GM12865 (cell line): ENCODE measurements at places on chromosomes 7 and 10.

DNA sequence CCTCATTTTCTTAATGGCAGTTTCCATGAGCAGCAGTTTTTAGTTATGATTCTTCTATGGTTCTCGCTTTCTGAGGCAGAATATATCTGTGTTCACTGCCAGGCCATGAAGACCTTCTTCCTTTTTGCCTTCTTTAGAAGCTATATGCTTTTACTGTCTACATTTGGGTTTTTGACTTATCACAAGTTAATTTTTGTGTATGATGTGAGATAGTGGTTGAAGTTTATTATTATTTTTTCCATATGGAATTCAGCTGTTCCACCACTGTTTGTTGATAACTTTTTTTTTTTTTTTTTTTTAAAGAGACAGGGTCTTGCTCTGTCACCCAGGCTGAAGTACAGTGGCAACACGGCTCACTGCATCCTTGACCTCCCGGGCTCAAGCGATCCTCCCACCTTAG lies 44.5 kb downstream of the INPP5A start:
- DNase-seq: no peak

GRCh38 chr7:98125759-98126158 lies 19.1 kb downstream of the LMTK2 start:
- no peak for DNase-seq

DNA sequence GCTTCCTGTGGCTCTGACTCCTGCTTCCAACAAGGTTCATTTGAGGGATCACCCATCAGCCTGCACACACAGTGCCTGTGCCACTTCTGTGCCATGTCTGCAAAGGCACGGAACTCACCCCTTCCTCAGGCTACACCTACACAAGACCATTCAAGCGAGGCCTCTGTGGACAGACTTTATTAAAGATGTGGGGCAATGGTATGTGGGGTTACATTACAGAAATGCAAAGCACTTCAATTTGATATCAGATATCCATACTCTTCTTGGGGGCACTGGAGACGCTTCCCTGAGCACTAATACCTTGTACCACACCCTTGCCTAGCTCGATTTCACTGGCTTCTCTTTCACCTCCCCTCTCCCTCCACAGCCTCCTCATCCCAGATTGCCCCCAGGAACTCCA lies 84.4 kb upstream of the FGL2 start:
- no peak for DNase-seq

DNA sequence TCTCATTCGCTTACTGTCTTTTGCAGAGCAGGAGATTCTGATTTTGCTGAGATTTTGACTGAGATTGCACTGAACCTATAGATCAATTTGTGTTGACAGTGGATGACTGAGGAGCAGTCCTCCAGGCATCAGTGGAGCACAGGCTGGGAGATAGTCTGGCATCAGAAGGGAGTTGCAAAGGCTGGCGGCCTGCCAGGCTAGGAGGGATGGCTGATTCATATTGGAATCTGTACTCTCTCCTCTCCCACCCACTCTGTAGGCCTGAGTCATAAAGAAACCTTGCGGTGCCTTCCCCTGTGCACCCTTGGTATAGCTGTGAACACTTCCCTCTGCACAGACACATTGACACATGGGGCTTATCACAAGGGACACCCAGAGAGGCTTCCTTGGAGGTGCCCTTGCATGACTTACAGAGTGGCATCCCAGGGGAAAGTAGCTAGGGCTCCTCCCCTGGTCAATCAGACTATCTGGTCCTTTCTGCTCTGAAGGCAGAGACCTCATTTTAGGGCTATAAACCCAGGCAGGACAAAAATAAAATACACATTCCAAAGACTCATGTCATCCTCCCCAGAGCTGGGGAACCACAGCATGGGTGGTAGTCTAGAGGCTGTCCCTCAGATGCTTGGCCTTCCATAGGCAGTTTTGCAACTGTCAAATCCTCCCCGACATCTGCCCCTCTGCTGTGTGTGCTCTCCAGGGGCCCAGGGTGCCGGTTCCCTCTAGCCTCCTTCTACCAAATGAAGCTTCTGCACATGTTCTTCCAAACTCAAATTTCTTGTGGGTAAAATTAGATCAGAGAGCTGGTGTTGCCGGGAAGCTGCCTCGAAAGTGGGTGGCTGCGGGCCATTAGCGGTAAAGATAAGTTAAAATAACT lies 37.4 kb upstream of the EEPD1 start:
- DNase-seq: peak; percentile 87

GRCh38 chr7:131595699-131596098 lies 39.3 kb upstream of the PODXL start:
- no peak for DNase-seq

DNA sequence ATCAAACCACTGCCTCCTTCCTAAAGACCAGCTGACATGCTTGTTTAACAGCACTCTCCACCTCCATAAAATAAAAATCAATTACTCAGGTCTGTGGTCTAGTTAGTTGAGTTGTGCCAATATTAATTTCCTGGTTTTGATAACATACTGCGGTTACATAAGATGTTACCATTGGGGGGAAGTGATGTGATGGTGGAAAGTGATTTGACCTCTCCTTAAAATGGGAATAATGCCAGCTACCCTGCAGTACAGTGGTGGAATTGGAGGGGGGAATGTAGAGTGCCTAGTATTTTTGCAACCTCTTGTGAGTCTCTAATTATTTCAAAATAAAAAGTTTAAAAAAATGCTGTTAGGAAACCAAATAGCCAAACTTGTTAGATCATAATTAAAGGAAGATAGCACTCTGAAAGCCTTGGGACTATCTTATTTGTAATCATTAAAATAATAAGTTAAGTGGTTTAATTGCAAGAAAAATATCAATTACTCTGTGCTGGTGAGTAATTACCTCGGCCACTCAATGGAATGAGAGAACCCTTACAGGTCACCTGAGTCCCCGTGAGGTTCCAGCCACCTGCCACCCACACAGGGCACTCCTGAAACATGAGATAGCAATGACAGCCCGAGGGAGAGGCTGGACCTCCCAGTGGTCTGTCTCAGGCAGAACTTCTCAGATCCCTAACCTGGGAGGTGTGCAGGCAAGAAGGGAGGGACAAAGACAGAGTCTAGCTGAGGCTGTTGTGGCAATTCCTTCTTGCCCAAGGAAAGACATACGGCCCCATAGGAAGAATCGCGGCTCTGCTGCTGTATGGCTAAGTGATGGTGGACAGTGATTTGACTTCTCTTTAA lies 94.1 kb downstream of the SH3PXD2A start:
- DNase-seq: no peak

GRCh38 chr10:126334272-126334671 lies 54.0 kb downstream of the ADAM12 start:
- DNase-seq: no peak

- no peak for DNase-seq
Measured at GRCh38 chr10:22657024-22657423, 57.4 kb downstream of the PIP4K2A start.

GRCh38 chr7:142111499-142111898 lies at the start of gene MGAM2:
Gene MGAM2, plus strand, starts transcription at chr7:142111718. Its CDS starts 5,156 bp downstream, at chr7:142116874.
- DNase-seq: no peak

GRCh38 chr7:135553346-135553745 lies 4.4 kb upstream of the NUP205 start:
- DNase-seq: no peak

- DNase-seq: no peak
Measured at GRCh38 chr10:21720090-21720489, 186.1 kb downstream of the MLLT10 start.

GRCh38 chr10:129956286-129956670 lies 7.8 kb downstream of the EBF3 start:
- DNase-seq: no peak

DNA sequence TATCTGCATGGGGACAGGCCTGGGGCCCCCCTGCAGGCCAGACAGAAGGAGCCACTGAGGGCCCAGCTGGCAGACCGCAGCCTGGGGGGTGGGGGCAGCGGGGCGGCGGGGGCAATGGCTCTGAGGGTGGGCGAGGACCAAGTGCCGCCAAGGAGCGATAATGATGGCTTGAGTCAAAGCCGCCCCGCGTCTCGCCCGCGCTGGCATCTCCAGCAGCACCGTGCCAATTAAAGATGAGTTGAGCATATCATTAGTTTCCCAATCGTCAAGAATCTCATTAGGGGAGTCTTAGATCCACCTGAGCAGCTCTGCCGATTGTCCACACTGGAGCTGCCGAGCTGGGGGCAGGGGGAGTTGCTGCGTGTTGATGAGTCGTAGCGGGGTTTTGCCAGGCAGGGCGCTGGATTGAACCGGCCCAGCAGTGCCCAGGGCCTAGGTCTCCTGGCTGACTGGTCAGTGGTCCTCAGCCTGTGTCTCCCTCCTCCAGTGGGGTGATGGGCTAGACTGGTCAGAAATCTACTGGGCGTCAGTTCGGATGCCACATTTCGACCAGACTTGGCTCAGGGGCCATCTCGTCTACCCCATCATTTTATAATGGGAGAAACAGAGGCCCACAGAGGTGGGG lies 41.0 kb upstream of the PSMG3 start:
- no peak for DNase-seq

DNA sequence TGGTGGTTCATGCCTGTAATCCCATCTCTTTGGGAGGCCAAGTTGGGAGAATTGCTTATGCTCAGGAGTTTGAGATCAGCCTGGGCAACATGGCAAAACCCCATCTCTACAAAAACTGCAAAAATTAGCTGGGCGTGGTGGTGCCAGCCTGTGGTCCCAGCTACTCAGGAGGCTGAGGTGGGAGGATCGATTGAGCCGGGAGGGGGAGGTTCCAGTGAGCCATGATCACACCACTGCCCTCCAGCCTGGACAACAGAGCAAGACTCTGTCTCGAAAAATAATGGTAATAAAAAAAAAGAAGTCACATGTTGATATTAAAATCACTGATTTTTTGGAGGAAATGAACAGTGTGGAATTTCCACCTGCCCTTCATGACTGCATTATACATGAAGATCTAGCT lies 15.8 kb downstream of the PHYH start:
- no peak for DNase-seq

- DNase-seq: peak; percentile 11
Measured at GRCh38 chr7:140239653-140239935, 62.8 kb upstream of the KDM7A start.

DNA sequence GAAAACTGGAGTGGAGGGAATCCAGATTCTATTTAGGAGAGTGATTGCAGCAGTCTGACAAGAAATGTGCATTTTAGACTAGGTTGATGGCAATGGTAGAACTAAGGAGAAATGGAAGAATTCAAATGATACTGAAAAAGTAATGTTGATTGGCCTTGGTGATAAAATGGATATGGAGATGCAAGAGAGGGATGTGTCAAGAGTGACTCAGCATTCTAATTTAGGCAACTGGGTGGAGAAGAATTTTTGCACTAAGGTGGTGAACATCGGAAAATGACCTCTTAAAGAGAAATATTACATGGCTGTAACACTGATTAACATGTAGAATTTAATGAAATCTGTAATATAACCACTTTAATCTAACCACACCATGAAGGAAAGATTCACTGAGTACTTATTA lies 806.5 kb downstream of the PHTF2 start:
- DNase-seq: no peak

DNA sequence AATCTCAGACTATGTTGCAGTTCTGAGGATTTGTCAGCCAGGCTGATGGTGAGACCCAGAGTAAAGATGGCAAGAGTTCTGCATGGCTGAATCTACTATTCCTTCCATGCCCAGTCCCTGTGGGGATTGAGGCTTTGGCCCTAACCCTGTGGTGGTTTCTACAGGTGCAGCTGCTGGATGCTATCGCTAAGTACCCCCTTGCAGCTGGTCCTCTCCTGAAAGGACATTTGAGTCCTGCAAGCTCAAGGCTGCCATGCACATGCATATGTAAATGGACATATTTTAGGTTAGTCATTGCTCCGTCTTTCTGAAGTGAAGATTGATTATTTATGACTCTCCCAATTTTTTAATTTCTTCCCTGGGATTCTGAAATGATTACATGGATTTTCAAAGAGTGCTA lies 1122.2 kb upstream of the CELF2 start:
- DNase-seq: no peak

GRCh38 chr7:51054231-51054630 lies 262.4 kb downstream of the COBL start:
- DNase-seq: no peak

DNA sequence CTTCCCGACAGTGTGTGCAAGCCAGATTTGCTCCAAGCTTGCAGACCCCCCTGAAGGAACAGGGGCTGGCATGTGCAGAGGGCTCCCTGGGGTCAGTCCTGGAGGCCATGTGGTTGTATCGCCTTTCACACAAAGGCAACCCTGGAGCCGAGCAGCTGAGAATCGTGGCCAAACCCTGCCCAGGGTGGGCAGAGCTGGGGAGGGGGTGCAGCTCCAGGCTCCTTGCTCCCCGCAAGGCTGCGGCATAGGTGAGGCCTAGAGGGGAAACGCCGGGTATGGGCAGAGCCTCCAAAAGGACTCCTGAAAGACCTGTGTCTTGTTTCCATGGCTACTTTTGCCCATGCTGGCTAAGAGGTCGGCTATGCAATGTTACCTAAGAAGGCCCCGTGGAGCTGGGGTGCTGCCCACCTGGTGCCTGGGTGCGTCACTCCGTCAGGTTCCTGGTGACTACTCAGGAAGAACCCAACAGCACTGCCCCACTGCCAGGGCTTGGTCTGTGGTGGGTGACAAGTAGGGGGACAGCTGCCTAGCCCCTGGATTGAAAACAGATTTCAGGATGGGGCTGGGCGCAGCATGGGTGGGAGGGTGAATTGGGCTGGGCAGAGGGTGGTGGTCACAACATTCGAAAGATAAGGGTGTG lies 171.0 kb upstream of the SHH start:
- no peak for DNase-seq

- DNase-seq: peak; percentile 6
Measured at GRCh38 chr7:3673524-3673923, 372.5 kb downstream of the SDK1 start.

- DNase-seq: no peak
Measured at GRCh38 chr10:130351466-130352290, 215.5 kb downstream of the GLRX3 start.

DNA sequence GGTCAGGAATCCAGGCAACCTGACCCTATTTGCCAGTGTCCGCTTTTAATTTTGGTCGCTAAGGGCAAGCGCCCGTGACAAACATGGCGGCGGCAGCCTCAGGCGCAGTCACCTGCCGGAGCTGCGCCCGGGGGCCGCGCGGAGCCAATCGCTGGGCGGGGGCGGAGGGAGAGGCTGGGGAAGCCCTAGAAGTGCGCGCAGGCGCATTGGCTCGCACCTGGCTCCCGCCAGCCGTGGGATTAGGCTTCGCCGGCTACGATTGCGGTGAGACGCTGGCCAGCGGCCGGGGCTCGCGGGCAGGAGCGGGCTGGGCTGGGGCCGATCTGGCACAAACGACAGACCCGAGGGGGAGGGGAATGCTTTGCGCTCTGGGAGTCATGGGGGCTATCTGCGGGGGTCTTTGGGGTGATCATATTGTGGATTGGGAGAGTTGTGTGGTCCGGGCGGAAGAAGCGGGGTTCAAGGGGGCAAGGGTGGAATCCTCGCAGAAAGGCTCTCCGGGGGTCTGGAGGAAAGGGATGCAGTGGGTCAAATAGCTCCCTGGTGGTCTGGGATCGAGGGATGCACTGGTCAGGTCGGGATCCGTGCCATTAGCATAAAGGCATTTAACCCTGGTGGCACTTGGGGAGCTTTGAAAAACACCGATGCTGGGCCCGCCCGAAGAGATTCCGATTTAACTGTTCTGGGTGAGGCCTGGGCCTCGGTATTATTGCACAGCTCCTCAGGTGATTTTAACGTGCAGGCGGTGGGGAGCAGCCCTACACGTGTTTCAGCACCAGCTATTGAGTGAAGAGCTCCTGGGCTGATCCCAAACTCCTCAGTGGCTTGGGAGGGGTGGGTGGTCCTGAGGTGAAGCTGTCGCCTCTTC lies 10.1 kb upstream of the C10orf95 start:
- DNase-seq: peak; percentile 94

GRCh38 chr10:118720685-118721538 lies 33.9 kb downstream of the CACUL1 start:
- peak; percentile 61 for DNase-seq

GRCh38 chr10:76291175-76291574 lies 859.8 kb downstream of the LRMDA start:
- no peak for DNase-seq

GRCh38 chr10:80477813-80478212 lies 23.7 kb downstream of the TSPAN14 start:
- DNase-seq: no peak
